Left ventricle myocardium inferior (tissue), 1 donor: ENCODE measurements at places on chromosomes 4 and X. TPM values are rescaled to one million over a fixed set of nuclear protein-coding genes. Genes with fewer than 3 reads are reported as not detected.

- DNase-seq, result peak; percentile 14
- peaks cover 9% of the 10 kb centered on the region for H3K4me1 ChIP-seq
- H3K36me3 ChIP-seq, result no peaks in the 10 kb centered on the region
- peaks cover 25% of the 10 kb centered on the region for H3K27me3 ChIP-seq
- H3K27ac ChIP-seq, result no peak within 1 kb of the TSS
Observed at GRCh38 chrX:19514791-19515614, at the start of gene MAP3K15. MAP3K15 (minus strand) TSS chrX:19515508; CDS start chrX:19515261, 247 bp downstream.

Gene ZAR1
- total RNA-seq, result not detected

Gene OTUD4
- 37.6 TPM for total RNA-seq

Gene TGIF2LX
- not detected for total RNA-seq

Gene ARR3
- not detected for total RNA-seq

GRCh38 chr4:165991325-165992180, 118.5 kb downstream of the TLL1 start:
- no peak overlapping the region for H3K27ac ChIP-seq
- no peaks in the 10 kb centered on the region for H3K36me3 ChIP-seq
- H3K4me3 ChIP-seq, result no peak overlapping the region
- no peaks in the 10 kb centered on the region for H3K4me1 ChIP-seq

Gene ADH6
- total RNA-seq, result not detected

Gene CFAP99
- not detected for total RNA-seq

GRCh38 chr4:83490876-83491450, 6.1 kb upstream of the ABRAXAS1 start:
- H3K27me3 ChIP-seq, result no peaks in the 10 kb centered on the region
- no peak for DNase-seq
- no peaks in the 10 kb centered on the region for H3K36me3 ChIP-seq
- H3K4me3 ChIP-seq, result no peak overlapping the region
- H3K27ac ChIP-seq, result no peak overlapping the region
- peaks cover under 1% of the 10 kb centered on the region for H3K4me1 ChIP-seq

DNA sequence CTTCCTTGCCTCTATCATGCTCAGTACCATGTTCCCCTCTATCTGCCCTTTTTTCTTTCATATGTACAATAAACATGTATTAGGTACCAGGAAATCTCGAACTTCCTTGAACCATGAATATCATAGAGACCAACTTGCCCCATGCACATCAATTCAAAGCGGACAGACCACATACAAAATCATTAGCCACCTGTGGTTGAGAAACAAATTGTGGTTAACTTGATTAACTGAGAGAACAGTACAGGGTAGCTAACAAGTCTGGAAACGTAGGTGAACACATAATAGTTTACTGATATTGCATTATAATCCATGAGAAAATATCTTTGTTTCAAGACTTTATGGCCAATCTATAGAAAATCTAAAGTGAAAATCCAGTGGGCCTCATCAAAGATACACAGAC, 8.2 kb downstream of the CASP3 start:
- peaks cover 63% of the 10 kb centered on the region for H3K4me1 ChIP-seq
- no peak overlapping the region for H3K4me3 ChIP-seq
- H3K27ac ChIP-seq, result no peak overlapping the region
- no peak for DNase-seq
- H3K36me3 ChIP-seq, result peaks cover 24% of the 10 kb centered on the region

- DNase-seq, result no peak
- H3K4me3 ChIP-seq, result peak overlapping the region; percentile 5
- H3K27ac ChIP-seq, result peak overlapping the region; percentile 35
- H3K36me3 ChIP-seq, result peaks cover 4% of the 10 kb centered on the region
- no peaks in the 10 kb centered on the region for H3K27me3 ChIP-seq
Observed at GRCh38 chr4:94468093-94468769, 16.5 kb downstream of the PDLIM5 start.

Gene PRPS1
- 22.1 TPM for total RNA-seq

Gene MGAT4D
- total RNA-seq, result not detected

Gene F8A2
- total RNA-seq, result not detected

Gene METTL14
- 28.1 TPM for total RNA-seq

Gene ENAM
- total RNA-seq, result 6.2 TPM

- peak overlapping the region; percentile 48 for H3K27ac ChIP-seq
- no peak for DNase-seq
- no peaks in the 10 kb centered on the region for H3K36me3 ChIP-seq
- peak overlapping the region; percentile 5 for H3K4me3 ChIP-seq
- H3K27me3 ChIP-seq, result no peaks in the 10 kb centered on the region
Observed at GRCh38 chr4:87239821-87240220, 19.4 kb upstream of the KLHL8 start.

Gene COX7B2
- not detected for total RNA-seq

DNA sequence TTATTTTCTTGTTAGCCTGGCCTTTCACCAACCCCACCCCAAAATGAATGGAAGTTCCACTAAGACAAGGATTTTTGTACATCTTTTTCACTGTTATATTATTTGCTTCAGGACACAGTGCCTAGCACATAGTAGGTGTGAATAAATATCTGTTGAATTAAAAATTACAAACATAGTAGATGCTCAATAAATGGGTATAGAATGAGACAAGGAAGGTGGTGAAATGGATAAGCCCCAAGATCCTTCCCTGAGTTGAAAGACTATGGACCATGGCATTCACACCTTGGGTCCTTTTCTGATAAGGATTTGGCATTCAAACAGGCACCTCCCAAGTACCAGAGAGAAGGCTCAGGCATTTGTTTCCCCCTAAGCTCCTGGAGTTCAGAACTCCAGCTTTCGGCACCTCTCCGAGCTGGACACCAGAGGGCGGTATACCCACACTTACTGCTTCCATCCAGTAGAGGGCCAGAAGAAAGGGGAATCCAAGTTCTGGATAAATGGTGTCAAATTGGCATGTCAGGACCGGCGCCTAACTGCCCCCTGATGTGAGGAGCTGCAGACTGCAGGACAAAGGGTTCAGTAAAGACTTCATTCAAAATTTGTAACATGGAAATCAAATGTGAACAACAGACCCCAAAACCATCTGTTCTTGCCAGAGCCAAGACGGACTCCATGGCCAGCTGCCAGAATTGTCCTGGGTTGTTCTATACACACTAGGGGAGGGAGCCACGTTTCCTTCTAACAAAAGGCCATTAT, 193.0 kb downstream of the GPC3 start:
- no peaks in the 10 kb centered on the region for H3K36me3 ChIP-seq
- H3K4me3 ChIP-seq, result peak overlapping the region; percentile 53
- H3K4me1 ChIP-seq, result no peaks in the 10 kb centered on the region
- no peak overlapping the region for H3K27ac ChIP-seq
- DNase-seq, result peak; percentile 27

DNA sequence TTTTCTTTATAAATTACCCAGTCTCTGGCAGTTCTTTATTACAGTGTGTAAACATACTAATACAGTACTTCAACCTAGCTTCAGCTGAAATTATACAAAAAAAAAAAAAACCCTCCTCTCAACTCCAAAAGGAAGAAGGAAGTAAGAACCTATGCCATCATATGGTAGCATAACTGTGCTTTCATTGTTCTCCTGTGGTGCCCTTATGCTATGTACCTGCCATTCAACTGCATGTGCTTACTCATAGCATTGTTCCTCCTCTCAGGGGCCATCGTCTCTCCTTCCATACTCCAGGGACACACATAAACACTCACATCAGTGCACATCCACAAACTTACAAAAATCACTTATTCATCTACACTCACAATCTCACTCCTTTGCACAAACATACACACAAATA, 470.1 kb upstream of the HS3ST1 start:
- DNase-seq, result no peak
- no peaks in the 10 kb centered on the region for H3K27me3 ChIP-seq
- H3K4me1 ChIP-seq, result peaks cover 7% of the 10 kb centered on the region
- H3K27ac ChIP-seq, result no peak overlapping the region

GRCh38 chr4:52755426-52755825, 4.2 kb upstream of the ERVMER34-1 start:
- peaks cover 25% of the 10 kb centered on the region for H3K27me3 ChIP-seq
- no peaks in the 10 kb centered on the region for H3K36me3 ChIP-seq
- peaks cover 19% of the 10 kb centered on the region for H3K4me1 ChIP-seq
- H3K4me3 ChIP-seq, result no peak overlapping the region

DNA sequence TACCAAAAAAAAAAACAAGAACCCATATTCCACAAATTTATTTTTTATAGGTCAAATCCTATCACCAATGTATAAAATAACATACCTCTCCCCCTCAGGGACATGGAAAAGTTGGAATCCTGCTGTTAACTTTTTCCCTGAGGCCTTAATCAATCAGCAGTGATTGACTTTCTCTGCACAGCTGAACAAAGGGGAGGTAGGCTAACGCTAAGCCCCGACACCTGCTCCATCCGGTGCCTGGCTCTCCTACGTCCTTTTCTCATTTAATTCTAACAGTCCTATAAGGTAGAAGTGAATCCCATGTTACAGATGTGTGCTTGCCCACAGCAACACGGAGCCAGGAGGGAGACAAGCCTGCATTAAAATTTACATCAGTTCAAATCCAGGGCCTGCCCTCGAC, 2.8 kb downstream of the CENPU start:
- DNase-seq, result no peak
- no peaks in the 10 kb centered on the region for H3K36me3 ChIP-seq
- H3K4me3 ChIP-seq, result no peak overlapping the region
- no peaks in the 10 kb centered on the region for H3K27me3 ChIP-seq
- no peak overlapping the region for H3K27ac ChIP-seq

Gene SNCA
- total RNA-seq, result 7.0 TPM

DNA sequence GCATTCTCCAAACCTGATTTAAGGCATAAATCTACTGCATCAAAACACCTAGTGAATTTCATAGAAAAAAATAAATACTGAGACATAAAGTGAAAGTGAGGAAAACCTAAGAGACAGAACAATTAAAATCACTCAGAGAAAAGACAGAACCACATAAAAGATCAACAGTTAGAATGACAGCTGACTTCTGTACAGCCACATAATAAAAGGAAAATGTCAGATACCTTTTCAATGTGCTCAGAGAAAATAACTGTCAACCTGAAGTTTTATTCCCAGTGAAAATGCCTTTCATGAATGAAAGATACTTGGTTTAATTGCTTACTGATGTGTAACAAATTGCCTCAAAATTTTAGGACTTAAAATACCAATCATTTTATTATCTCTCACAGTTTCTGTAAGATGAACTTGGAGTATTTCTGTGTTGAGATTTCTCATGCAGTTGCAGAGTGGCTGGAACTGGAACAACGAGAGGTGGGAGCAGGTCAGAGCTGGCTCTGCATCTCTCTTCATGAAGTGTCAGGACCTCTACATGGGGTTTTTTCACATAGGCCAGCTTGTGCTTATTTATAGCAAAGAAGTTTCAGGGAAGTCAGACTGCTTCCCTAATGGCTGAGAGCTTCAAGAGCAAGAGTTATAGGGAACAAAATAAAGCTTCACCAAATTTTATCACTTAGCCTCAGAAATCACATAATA, 11.9 kb upstream of the POF1B start:
- no peak overlapping the region for H3K27ac ChIP-seq
- no peak overlapping the region for H3K4me3 ChIP-seq
- H3K36me3 ChIP-seq, result no peaks in the 10 kb centered on the region
- H3K4me1 ChIP-seq, result no peaks in the 10 kb centered on the region
- no peaks in the 10 kb centered on the region for H3K27me3 ChIP-seq

DNA sequence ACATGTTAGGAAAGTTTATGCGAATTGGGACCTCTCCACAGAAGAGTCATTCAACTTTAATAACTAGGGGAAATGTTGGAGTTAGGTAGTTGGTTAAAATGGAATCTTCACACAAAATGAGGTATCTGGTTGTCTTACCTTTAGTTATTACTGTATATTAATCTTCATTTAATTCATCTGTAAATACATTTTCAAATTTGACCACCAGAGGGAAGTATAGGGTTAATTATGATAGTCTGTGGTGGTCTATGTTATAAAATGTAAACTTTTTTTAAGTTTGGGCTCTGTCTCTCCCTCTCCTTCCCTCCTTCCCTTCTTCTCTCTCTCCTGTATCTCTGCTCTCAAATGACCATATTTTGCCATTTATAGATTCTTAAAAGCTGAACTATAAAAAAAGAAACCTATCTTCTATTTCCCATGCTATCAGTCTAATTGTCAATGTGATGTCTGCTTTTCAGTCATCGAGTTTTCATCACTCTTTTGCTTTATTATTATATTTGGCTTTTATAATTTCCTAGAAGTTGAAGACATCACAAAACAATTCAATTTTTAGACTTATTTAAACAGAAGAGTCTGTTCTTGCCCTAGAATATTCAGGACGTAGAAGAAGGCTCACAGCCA, 49.8 kb downstream of the TMEM144 start:
- no peak overlapping the region for H3K27ac ChIP-seq
- no peak for DNase-seq
- H3K4me1 ChIP-seq, result no peaks in the 10 kb centered on the region
- H3K27me3 ChIP-seq, result no peaks in the 10 kb centered on the region
- H3K4me3 ChIP-seq, result no peak overlapping the region
- H3K36me3 ChIP-seq, result no peaks in the 10 kb centered on the region

GRCh38 chrX:136450050-136450830, 37.5 kb upstream of the BRS3 start:
- DNase-seq, result no peak
- H3K4me1 ChIP-seq, result no peaks in the 10 kb centered on the region
- H3K36me3 ChIP-seq, result no peaks in the 10 kb centered on the region

Gene MAGIX
- total RNA-seq, result 2.4 TPM

- no peaks in the 10 kb centered on the region for H3K36me3 ChIP-seq
- no peak overlapping the region for H3K4me3 ChIP-seq
- no peak for DNase-seq
- H3K27me3 ChIP-seq, result no peaks in the 10 kb centered on the region
Observed at GRCh38 chrX:48489892-48490291, 13.9 kb downstream of the FTSJ1 start.

- no peaks in the 10 kb centered on the region for H3K27me3 ChIP-seq
- H3K27ac ChIP-seq, result no peak overlapping the region
- no peak for DNase-seq
Observed at GRCh38 chr4:166308647-166309046, 435.6 kb downstream of the TLL1 start.

Gene PABPC5
- total RNA-seq, result 0.91 TPM

GRCh38 chr4:158016511-158016910, 156.3 kb downstream of the GASK1B start:
- no peak overlapping the region for H3K27ac ChIP-seq
- H3K27me3 ChIP-seq, result no peaks in the 10 kb centered on the region
- no peak for DNase-seq
- no peak overlapping the region for H3K4me3 ChIP-seq

DNA sequence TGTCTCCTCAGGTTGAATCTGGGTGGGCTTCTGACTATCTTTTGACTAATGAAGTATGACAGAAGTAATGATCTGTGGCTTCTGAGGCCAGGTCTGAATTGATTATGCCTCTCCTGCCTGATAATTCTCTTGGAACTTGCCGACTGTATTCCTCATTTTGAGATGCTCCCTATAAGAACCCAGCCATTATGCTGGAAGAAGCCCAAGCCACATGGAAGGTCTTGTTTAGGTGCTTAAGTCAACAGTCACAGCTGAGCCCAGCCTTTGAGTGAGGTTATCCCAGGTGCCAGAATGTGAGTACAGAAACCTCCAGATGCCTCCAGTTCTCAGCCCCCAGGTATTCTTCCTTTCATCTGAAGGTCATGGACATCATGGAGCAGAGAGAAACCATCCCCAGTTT, 456.6 kb downstream of the IL15 start:
- H3K36me3 ChIP-seq, result no peaks in the 10 kb centered on the region
- no peak for DNase-seq
- H3K27me3 ChIP-seq, result no peaks in the 10 kb centered on the region
- peaks cover 7% of the 10 kb centered on the region for H3K4me1 ChIP-seq
